ENCODE measurements at places on chromosomes 12 and 14.

- DNase-seq, result no peak
Measured at GRCh38 chr12:44968965-44969364, 81.9 kb downstream of the DBX2 start.

GRCh38 chr14:102993523-102993922 lies 63.8 kb downstream of the CDC42BPB start:
- DNase-seq, result peak; percentile 34

- DNase-seq, result no peak
Measured at GRCh38 chr12:106753526-106753925, 21.0 kb upstream of the RIC8B start.

GRCh38 chr14:23899788-23900187 lies 53.8 kb upstream of the DHRS4 start:
- no peak for DNase-seq

DNA sequence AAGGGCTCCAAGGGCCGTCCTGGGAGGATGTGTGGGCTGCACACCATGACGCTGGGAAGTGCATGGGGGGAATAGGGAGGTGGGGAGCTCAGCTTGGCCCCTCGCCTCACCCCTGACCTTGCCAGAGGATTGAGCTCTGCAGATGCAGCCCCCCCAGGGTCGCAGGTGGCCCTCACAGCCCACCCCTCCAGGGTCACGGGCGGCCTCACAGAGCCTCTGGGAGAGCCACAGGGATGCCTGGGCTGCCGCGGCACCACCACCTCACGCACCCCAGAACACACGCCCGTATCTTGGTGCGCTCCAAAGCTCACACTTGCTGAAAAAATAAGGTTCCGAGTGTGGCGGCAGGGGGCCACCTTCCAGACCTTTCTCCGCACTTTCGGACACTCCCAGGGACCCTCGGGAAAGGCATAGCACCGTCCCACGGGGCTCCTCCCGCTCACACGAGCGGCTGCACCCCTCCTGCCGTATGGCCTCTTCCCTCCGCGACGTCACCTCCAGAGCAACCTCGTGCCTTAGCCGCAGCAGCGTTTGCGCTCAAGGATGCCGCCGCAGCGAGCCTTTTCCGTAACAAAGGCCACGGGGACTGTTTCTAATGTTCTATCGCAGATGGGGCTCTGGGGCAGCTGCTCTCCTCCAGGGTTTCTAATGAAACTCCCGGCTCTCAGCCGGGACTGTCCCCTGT lies 9.9 kb upstream of the FBRSL1 start:
- DNase-seq, result no peak

DNA sequence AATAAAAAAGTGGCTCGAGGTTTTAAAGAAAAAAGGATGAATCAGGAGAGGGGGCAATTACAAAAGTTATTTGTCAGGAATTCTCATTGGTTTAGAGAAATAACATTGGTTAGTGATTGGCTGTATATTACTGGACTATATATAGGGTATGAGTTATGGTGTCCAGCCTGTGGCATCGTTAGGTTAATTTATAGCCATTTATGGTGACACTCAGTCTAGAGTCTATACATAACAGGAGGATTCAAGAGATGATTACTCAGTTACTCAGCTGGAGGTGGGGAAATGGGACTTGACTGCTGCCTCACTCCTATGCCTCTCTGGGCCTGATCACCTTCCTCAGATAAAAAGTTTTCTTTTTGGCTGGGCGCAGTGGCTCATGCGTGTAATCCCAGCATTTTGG lies 25.6 kb upstream of the NFYB start:
- DNase-seq, result peak; percentile 89

GRCh38 chr12:79156846-79157463 lies 292.4 kb downstream of the SYT1 start:
- DNase-seq, result no peak

GRCh38 chr14:51855234-51855633 lies 5.2 kb upstream of the GNG2 start:
- peak; percentile 71 for DNase-seq

- no peak for DNase-seq
Measured at GRCh38 chr12:22255097-22255496, 79.4 kb downstream of the ST8SIA1 start.

GRCh38 chr12:116065606-116066005 lies 211.9 kb downstream of the MED13L start:
- no peak for DNase-seq

DNA sequence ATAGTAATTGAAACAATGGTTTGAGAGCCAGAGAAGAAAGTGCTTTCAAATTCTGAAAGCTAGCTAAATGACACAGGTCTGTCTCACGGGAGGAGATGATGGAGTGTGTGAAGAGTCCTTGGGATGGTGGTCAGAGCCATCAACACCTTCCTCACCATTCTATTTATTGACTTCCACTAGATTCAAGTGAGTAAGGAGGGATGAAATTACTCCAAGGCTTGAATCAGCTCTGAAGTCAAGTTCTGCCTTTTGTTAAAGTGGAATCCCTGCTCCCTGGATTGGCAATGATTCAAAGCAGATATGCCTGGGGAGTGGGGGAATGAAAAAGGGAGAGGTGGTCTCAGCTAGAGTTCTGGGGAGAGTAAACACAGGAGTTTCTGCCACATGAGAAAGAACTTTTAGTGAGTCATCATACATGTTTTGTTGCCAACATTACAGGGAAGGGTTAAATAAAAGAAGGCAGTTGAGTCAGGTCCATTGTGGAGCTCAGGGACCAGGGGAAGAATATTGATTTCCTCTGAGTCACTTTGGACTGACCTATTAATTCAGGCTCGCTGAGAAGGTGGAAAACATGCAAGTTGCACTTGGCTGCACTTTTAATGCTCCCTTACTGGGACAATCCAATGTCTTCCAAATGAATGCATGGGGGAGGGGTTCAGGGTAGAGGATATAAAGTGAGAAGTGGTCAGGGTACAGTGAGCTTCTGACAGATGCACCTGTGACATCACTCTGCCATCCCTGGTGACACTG lies 142.7 kb downstream of the TBX5 start:
- peak; percentile 79 for DNase-seq

DNA sequence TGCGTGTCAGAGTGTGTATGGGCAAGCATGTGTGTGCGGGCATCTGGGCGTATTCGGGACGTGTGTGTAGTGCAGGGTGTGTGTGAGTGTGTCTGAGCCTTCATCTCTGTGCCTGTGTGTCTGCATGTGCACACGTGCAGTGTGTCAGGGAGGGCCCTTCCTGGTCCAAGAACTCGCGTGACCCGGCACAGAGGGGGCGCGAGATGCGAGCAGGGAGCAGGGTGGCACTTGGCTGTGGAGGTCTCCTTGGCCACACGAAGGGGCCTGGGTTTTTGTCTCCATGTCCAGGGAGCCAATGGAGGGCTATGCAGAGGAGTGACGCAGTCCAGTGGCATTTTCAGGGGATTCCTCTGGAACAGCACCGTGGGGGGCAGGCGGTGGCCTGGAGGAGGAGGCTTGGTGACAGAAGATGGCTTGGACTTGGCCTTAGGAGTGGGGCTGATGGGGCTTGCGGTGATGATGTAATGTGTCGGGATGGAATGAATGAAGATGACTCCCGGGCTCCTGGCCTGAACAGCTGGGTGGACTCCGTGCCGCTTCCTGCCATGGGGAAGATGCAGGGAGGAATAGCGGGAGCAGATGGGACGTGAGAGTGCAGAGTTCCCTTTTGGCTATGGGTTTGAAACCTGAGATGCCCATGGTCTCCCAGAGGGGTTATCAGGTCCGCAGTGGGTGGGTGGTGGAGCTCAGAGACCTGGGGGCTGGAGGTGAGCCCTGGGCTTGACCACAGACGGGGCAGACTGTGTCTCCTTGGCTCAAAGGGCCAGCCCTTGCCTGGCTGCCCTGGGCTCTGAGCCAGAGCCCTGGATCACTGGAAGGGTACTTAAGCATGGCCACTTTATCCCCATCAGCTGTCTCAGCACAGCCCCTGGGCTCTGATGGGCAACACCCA lies 208.3 kb downstream of the PHETA1 start:
- no peak for DNase-seq

DNA sequence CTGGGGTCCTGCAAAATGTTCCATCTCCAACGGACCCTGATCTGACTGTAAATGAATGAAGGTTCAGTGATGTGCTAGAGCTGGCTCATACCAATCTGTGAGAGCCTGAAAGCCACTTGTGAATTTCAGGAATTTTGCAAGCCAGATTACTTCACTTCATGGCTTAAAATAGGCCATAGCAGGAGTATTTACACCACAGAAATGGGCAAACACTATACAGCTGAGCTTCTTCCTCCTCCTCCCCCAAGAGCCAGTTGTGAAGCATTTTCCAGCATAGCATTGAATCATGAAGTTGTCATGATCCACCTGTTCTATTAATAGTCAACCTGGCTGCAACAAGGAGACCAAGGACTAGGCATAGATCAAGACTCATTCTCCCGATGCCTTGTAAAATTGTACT lies 141.3 kb upstream of the RASSF8 start:
- peak; percentile 19 for DNase-seq

DNA sequence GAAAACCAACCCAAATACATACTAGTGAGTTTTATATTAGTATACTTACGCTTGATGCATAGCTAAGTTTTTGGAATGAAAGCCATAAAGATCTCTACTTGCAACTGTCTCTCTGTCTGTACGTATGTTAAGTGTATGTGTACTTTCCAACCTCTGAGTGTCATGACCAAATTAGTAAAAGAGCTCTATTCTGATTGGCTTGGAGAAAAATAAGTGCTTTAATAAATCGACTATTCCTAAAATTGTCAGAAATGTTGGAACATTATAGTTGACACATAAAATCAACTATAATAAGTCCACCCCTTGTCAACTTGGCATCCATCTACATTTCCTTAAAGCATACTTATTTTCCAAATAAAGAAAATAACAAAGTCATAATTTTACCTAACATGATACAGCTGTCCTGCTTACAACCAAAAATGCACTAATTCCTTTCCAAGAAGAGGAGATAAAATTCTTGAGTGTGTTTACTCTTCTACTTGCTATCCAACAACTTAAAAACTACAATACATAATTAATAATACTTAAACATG lies 507.4 kb upstream of the ATP2B1 start:
- DNase-seq, result no peak

DNA sequence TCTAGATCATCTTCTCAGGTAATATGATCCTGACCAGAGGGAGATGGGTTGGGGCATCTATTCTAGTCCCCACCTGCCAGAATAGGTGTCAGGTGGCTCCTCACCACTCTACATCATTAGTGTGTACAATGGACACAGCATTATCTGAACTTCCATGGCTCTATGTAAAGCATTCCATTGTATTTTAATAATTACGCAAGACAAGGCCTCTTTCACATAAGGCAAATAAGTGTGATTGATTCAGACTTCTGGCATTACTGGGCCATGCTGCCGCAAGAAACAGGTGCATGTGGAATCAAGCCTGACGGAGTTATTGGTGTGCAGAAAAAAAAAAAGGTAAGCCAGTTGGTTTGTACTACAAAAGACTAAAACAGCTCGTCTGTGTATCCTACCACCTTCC lies 3.1 kb upstream of the DDHD1 start:
- no peak for DNase-seq

- no peak for DNase-seq
Measured at GRCh38 chr12:50545786-50546185, 41.0 kb downstream of the DIP2B start.

GRCh38 chr12:123024819-123025391 lies 44.4 kb downstream of the ARL6IP4 start:
- peak; percentile 19 for DNase-seq

DNA sequence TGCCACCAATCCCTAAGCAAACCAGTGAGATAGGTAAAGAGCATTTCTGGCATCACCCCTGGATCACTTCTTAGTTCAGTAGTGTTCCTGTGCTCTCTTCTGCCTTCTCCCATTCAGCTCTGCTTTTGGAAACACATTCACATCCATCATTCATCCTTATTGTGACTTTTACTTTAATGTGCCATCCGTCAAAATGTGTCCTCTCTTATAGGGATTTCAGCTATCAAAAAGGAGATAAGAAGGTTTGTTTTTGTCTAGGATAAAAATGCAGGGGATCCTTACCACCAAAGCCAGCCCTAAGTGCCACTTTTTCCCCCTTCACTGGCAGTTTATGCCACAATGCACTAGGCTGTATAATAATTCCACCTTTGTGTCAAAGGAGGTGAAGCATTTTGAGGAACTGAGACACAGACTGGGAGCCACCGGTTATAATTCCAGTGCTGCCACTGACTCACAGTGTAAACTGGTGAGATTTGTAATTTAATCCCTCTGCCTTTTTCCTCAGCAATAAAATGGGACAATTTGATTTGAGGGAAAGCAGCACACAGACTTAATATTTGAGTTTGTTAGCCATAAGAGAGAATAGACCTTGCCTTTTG lies 158.6 kb downstream of the PAX9 start:
- DNase-seq, result no peak

DNA sequence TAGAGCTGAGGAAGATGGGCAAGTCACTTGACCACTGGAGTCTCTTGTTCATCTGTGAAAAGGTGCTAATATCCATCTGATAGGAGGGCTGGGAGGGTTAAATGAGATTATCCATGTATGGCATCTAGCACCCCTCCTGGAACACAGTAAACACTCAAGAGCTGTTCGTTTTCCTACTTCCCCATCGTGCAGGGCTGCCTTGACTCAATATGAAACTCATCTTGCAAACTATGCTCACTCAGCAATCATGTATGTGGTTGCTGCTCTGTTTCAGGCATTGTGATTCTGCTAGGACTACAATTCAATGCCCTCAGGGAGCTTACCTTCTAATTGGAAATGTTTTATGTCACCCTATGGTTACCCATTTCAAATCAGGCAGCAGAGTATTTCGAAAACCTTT lies 395.6 kb downstream of the BCAT1 start:
- no peak for DNase-seq

GRCh38 chr12:29427964-29428363 lies 47.0 kb upstream of the ERGIC2 start:
- no peak for DNase-seq

DNA sequence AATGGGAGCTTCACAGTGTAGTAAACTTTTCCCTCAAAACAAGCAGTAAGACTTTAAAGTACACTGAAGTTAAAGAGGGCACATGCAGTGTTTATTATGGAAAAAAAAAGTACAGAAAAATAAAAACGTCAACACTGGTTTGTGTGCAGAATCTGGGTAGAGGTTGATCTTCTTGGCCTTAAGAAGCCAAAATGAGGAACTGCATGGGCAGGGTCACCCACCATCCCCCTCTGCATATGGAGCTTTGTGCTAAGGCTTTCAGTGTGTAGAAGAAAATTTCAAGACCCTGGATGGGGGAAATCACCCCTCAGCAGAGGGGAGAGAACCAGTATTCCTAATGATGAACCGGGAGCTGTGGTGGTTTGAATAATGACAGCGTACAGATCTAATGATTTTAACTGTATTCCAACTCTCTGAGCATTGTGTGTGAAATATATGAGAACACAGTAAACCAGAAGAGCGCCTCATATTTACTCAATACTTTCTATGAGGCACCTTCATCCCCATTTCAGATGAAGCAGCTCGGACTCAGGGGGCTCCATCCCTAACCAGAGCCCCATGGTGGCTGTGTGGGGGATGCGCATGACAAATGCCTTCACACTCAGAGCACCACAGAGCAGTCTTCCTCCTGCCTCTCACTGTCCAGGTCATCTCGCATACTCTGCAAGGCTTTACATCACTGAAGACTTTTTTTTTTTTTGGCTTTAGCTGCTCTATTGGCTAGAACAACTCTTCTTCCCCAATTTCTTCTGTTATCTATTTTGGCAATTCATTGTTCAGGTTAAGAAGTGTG lies 33.4 kb downstream of the ACADS start:
- no peak for DNase-seq
